Naive thymus-derived CD8-positive, alpha-beta T cell (primary cell): ENCODE measurements at places on chromosomes 13 and 19. TPM values are rescaled to one million over a fixed set of nuclear protein-coding genes. Genes with fewer than 3 reads are reported as not detected.

DNA sequence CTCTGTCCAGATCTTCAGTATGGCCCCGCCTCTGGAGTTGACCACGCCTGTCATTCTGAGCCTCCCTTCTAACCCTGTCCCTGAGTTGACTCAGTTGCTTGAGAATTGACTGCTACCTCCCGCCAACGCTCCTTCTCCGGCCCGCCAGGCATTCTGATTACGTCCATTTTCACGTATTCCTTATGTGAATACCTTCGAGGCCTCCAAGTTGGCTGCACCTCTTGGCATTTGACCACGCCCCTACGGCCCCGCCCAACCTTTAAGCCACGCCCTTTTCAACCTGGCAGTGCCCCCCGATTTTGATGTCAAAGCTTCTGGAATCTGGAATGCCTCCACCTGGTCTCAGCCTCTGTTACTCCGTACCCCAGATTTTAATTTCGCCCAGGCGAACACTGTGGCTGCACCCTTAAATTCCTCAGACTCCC is 1.7 kb upstream of the EML2 start:
- DNase-seq = peak; percentile 30

Gene ZNF616
- 16.7 TPM for total RNA-seq

Gene NAA16
- total RNA-seq = 85.1 TPM

DNA sequence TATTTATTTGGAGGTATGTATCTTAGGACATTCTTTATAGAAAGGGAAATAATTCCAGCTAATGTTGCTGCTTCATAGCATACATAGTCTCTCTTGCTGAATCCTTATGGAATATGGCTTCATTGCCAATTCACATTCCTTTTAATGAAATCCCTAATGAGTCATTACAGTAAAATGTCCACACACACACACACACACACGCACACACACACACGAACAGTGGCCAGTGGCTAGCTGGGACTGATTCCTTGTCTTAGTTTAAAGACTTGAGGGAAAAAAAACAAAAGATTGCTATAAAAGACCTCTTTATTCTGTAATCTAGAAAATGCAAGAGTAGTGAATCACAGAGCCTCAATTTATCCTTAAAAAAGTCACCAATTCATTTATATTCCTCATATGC is 301.6 kb downstream of the SLITRK6 start:
- DNase-seq = no peak

Gene NAXD
- total RNA-seq = 34.3 TPM

Gene POLR2E
- total RNA-seq = 95.3 TPM

GRCh38 chr19:3095441-3096191 is 1.5 kb downstream of the GNA11 start:
- peak; percentile 79 for DNase-seq

DNA sequence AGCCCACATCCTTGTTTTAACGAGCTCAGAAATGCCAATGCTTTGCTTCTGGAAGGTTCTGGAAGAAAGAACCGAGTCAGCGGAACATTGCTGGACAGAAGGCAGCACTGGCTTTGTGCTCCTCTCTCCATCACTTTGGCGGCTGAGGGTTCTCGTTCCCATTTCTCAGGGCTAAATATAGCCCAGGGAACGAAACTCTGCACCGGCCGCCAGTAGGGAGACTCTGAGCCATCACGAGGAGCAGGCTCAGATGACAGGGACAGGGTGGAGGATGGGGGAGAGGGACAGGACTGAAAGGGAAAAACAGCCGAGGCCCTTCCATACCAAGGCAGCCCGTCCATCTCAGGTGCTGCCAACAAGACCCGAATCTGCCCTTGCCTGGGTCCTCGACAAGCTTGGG is 166.4 kb downstream of the CACNA1A start:
- DNase-seq = no peak

DNA sequence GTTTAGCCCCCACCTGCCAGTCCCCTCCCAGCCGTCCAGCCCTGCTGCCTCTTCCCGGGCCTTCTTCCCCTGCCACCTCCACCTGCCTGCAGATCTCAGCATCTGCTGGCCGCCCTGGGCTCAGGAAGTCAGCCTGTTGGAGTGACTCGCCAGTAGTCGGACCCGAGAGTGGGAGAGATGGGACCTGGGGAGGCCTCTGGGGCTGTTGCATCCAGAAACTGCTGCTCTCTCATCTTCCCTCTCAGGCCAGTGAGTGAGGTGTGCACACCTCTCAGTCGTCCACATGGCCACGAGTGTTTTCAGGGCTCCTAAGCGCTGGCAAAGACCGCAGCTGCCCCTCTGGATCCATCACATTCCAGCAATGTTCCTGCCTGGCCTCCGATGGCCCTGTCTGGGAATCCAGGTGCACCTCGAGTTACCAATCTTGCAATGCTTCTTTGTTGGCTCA is 151.8 kb upstream of the SOX1 start:
- no peak for DNase-seq

DNA sequence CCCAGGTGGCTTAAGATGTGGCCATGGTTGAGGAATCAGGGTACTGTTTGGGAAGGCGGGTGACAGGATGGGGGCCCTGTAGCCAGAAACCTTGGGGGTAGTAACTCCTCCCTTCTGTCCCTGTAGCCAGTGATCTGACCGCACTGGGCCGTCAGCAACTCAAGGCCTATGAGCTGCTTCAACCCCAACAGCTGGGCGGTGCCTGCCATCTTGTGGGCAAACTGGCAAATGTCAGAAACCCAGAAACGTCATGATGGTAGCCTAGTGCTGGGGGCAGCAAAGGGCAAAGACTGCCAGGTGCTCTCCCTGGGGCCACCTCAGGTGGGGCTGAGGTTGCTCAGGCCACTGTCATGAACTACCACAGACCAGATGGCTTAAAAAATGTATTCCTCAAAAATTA is 3.5 kb downstream of the COPE start:
- DNase-seq = no peak

Gene ZNF808
- total RNA-seq = 51.6 TPM

Gene GJB2
- total RNA-seq = not detected

GRCh38 chr13:50585674-50586413 is 257.6 kb downstream of the DLEU7 start:
- DNase-seq = no peak

GRCh38 chr13:108033800-108034707 is 181.3 kb downstream of the LIG4 start:
- DNase-seq = no peak

Gene USHBP1
- not detected for total RNA-seq

Gene FUT2
- total RNA-seq = not detected

Gene LILRA2
- total RNA-seq = not detected

DNA sequence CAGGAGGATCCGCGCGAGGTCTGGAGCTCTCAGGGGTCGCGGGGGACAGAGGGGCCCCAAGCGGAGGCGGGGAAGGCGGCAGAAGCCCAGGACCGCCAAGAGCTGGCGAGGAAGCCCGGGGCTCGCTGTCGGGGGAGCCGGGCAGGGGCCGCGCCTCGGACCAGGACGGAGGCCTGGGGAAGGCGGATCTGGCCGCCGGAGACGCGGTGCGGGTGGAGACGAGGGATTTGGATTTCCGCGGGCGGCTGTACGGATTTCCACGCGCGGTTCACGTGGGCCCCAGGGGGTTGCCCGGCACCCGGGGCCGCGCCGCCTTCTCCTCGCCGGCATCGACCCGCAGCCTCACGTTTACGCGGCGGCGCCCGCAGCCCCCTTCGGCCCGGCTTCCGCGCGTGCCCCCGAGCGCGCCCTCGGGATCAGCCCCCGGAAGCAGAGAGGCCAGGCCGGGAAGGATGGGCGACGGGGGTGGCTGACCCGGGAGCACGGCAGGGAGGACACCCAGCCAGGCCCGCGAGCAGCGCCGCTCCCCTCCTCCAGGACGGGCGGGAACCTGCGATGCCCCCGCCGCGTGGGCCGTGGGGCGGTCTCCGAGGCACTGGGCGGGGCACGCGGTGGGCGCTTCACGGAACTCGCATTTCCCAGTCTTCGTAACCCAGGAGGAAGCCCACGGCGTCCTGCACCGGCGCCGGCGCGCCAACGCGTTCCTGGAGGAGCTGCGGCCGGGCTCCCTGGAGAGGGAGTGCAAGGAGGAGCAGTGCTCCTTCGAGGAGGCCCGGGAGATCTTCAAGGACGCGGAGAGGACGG is 4.7 kb downstream of the F7 start:
- no peak for DNase-seq

DNA sequence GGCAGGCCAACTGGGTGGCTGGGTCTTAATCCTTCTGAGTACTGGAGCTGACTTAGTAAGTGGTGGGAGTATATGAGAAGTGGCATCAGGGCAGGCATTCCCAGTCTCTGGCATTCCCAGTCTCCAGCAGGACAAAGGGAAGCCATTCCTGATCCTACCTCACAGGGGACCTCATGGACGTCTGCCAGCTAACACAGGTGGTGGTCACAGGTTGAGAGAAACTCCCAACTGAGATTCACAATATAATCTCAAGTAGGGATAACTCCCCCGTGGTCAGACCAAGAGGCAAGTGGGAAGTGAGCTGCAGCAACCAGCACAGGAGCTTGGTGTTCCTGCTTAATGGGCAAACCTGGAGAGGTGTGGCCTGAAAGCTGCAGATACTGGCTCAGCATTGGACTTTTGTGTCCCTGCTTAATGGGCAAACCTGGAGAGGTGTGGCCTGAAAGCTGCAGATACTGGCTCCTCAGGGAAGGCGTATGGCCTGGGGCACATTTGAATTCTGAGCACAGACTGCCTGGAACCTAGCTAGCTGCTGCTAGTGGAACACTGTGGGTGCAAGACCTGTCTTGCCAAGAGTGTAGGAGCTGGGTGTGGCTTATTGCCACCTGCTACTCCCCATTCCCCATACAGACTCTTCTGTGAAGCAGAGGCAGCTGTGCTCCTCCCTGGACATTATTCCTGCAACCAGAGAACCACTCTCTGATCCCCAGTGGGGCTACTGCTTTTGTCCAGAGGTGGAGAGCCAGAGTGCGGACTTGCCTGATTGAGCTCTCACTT is 25.9 kb upstream of the OR10H2 start:
- no peak for DNase-seq

DNA sequence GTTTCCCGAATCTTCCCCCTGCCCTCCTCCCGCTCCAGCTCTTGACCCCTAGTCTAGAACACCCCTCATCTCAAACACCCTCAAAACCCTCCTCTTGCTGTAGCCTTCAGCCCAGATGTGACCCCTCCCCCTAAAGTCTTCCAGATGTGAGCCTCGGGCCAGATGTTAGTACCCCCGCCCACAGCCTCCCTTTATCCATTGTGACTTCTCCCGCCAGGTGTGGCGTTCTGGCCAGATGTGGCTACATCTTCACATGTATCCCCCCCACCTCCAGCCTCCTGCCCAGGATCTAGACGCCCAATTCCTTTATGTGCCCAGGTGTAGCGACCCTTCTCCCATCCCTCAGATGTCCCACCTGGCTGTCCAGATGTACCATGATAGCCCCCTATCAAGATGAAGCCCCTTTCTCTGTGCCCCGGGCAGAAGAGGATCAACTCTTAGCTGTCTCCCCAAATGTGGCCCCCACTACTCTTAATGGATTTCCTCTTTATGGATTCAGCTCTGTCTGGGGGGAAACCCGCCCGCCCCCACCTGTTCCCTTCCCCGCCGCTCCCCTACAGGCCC is 517 bp upstream of the LTBP4 start:
- DNase-seq = no peak

DNA sequence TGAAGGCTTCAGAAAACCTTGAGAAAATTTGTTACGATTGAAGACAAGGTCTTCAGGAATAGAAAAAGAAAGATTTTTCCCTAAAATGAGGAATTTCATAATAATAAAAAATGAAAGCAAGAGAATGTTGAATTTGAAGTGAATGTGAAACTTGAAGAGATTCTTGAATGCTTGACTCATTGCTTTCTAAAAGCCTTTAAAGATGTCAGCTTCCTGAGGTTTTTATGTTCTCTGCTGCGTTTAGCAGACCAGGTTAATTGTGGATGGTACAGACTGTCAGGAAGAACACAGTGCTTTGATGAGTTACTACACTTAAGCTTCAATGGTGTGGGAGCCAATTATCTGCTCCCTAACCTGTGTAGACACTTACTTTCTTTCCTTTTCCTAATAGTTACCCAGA is 96.3 kb upstream of the FNDC3A start:
- DNase-seq = no peak

GRCh38 chr13:20190481-20191310 is 2.0 kb downstream of the GJB2 start:
- DNase-seq = no peak

Gene OR7G1
- total RNA-seq = not detected

DNA sequence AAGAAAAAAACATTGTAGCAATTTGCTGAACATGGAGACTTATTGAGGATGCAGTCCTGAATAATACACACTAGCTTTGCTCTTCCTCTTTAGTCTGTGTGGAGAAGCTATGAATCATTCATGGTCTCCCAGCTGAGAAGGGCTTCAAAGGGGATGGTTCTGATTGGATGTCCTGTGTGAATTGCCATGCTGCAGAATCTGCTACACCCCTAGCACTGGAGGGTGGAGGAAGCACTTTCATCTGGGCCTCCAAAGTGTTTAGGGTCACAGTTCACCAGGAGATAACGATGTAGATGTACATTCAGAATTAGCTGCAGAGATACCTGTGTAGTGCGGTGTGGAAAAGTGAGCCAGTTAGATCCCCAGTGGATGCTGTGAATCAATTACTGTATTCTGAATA is 321.1 kb upstream of the EDNRB start:
- no peak for DNase-seq

Gene ZNF486
- total RNA-seq = 14.9 TPM

- DNase-seq = no peak
These were observed 32.9 kb downstream of the SERTM1 start for GRCh38 chr13:36706755-36707154.

Gene SBNO2
- total RNA-seq = 69.7 TPM

Gene PSG5
- not detected for total RNA-seq

DNA sequence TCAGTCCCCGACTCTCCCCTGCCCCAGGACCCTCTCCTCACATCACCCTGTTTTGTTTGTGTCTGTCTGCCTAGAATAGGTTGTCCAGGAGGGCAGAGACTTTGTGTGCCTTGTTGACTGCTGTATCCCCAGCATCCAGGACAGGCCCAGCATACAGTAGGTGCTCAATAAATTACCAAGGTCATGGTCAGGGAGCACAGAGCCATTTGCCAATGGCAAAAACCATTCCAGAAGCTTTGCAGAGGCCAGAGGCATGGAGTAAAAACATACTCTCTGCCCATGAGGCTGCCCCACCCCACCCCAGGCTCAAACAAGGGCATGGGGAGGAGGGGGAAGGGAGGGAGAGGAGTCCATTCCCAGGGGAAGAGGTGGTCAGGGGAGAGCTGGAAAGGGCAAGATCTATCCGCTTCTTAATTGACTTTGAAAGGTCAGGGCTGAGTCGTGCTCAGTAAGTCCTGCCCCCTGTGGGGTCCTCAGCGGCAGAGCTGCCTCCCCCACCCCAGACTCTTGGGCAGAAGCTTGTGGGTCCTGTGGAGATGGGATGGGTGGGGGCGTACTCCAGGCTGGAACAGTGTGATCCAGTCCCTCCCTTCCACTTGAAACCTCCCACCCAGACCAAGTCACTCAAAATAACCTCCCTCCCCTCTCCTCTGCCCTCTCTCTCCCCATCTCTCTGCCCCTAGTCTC is 4.4 kb downstream of the GPR4 start:
- no peak for DNase-seq

Gene KRTDAP
- total RNA-seq = not detected

Gene NUFIP1
- total RNA-seq = 5.2 TPM

GRCh38 chr13:105048677-105049076 is 1486.8 kb downstream of the EFNB2 start:
- no peak for DNase-seq

- no peak for DNase-seq
These were observed 23.9 kb upstream of the SPART start for GRCh38 chr13:36370108-36370429.

- DNase-seq = no peak
These were observed 130.5 kb upstream of the RNF113B start for GRCh38 chr13:98307463-98308085.

GRCh38 chr19:40110570-40110969 is 19.8 kb upstream of the ZNF780A start:
- DNase-seq = no peak

GRCh38 chr13:106772006-106772601 is 204.2 kb upstream of the ARGLU1 start:
- DNase-seq = no peak

Gene MAP4K1
- 228 TPM for total RNA-seq
